NCI-H2171 (cell line): ENCODE measurements at places on chromosomes 5 and 9.

GRCh38 chr9:20243841-20244240 lies 378.5 kb downstream of the MLLT3 start:
- no peak for DNase-seq

GRCh38 chr5:142828797-142829535 lies 58.8 kb downstream of the ARHGAP26 start:
- no peak for DNase-seq

DNA sequence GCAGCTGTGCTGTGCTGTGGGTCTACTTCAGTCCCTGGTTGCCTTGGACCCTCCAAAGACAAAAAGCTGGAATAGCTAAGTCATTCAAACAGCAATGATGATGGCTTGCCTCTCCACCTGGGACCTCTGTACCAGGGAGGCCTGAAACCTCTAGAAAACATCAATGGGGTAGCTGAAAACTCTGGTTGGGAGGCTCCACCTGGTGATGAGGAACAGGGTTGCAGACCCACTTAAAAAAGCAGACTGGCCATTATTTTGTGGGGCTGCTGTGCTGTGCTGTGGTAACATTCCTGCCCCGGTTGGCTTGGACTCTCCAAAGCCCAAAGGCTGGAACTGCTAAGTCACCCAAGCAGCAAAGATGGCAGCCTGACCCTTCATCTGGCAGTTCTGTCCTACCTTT lies 839.3 kb upstream of the ARRDC3 start:
- DNase-seq: no peak

- DNase-seq: no peak
These were observed 21.0 kb upstream of the GSN start for GRCh38 chr9:121246821-121247561.

DNA sequence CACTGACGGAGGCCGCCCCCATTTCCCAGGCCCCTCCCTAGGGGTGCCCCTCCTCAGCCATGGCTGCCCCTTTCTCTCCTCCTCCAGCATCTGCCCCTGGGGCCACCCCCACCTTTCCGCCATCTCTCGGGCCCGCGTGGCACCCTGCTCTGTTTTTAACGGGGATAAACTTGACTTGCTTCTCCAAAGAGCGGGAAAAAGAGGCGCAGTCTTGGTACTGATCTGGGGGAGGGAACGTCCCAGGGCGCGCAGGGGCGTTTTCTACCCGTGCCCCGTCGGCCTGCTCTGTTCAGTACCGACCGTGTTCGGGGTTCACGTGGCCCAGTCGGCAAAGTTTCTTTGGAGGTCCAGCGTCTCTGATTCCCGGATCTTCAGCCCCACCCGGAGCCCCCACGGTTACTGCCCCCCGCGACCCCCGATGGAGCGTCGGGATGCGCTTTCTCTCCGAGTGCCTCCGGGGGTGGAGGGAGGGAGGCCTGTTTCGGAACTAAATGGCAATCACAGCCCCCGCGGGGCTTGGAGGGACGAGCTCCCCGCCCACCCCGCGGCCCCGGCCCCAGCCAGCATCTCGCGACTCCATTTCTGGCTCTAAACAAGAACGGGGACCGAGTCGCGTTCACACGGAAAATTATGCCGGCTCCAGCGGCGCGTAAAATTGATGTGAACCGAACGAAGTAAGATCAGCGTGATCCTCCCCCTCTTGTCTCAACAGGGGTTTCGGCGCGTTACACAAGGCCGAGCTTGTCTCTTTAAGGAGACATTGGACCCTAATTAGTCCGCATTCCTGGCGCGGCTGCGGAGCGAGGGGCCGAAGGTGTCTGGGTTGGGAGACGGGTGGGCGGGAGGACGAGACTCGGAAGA lies 1.1 kb upstream of the TLE4 start:
- peak; percentile 48 for DNase-seq

- DNase-seq: no peak
These were observed 34.0 kb upstream of the NCS1 start for GRCh38 chr9:130138171-130138653.

DNA sequence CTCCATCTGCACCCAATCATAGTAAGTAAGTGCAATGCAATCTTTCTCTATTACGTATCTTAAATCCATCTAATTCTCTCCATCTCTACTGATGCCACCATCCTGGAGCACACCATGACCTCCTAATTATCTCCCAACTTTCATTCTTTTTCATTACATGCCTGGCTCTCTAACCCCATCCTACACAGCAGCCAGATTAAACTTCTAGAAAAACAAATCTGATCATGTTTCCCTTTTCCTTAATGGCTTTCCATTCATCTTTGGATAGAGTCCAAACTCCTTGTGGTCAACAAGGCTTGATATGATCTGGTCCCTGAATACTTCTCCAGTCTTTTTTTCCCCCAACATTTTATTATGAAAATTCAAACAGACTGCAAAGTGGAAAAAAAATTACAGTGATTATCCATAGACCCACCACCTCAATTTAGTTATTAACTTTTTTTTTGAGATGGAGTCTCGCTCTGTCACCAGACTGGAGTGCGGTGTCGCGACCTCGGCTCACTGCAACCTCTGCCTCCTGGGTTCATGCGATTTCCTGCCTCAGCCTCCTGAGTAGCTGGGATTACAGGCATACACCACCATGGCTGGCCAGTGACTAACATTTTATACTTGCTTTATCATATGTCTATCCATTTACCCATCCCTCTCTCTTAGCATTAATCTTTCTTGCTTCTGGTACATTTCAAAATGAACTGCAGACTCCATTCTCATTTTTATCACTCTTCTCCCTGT lies 5.2 kb downstream of the PPP2R2B start:
- DNase-seq: no peak

GRCh38 chr9:38234479-38235170 lies 157.9 kb upstream of the ALDH1B1 start:
- DNase-seq: no peak

GRCh38 chr5:42634575-42634974 lies 122.0 kb upstream of the CCDC152 start:
- DNase-seq: no peak

DNA sequence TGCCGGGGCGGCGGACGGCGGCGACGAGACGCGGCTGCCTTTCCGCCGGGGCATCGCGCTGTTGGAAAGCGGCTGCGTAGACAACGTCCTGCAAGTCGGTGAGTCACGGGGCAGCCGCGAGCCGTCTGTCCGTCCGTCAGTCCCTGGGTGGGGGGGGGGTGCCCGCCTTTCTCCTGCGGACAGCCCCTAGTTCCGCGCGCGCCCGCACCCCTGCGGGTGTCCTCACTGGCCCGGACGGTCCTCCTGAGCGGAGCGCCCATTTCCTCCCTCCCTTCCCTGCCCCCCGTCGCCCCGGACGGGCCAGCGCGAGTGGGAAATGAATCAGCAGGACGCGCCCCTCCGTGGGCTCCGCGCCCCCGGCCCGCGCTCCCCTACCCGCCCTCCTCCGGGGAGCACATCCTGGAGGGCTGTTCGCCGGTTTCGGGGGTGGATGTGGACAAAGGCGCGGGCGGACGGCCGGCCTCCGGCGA lies 828 bp downstream of the ZSWIM6 start:
- no peak for DNase-seq

DNA sequence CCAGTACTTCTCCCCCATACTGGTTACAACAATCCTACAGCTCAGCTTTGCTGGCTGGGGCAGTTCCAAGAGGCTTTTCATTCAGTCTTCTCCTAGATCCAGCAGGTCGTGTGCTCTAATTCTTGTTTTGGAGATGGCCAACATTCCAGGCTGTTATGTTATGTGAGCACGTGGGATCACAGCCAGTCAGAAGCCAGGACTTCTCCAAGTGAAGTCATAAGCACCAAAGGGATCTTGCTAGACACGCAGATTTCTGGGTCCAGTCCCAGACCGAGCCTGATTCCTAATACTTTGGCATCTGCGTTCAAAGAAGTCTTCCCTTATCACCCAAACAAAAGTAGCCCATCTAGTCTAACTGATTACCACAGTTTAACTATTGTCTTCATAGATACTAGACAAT lies 1.4 kb upstream of the LARP1 start:
- no peak for DNase-seq

- DNase-seq: peak; percentile 75
These were observed 64.3 kb downstream of the GOLM1 start for GRCh38 chr9:86034863-86035734.

GRCh38 chr9:7536310-7536939 lies 263.2 kb downstream of the DMAC1 start:
- DNase-seq: no peak

- no peak for DNase-seq
These were observed 268.2 kb downstream of the HSPA4 start for GRCh38 chr5:133319905-133320520.

DNA sequence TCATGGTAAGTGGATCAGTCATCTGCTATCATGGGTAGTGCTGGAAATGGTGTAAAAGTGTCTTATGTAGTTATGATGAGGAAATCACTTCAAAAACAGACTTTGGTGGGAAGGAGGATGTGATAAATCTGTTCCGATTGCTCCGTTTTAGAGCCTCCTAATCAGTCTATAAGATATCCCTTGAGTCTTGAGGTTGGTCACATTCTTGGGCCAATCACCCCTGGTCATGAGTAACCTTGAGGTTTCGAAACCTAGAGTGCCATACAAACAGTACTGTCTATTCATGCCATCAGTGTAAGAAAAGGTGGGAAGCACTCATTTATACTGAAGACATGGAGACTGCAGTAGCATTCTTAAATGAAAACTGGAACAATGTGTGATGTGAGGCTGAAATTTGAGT lies 45.8 kb downstream of the LRRTM2 start:
- no peak for DNase-seq

- no peak for DNase-seq
These were observed 120.6 kb downstream of the MSX2 start for GRCh38 chr5:174844971-174845370.

DNA sequence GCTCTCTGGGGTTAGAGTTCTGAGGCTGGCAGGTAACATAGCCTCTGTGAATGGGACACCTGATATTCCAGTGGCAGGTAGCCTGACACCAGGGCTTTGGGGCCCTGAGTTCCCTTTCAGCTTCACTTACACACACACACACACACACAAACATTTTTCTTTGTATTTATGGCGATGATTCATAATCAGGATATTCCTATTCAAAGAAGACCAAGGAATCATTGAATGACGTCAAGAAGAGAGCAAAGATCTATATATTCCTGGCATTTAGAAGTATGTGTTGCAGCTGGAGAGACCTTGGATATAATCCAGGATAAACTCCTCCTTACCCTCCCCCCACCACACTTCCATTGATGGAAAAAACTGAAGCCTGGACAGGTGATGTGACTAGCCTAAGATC lies 7.9 kb upstream of the ENTREP1 start:
- DNase-seq: no peak

GRCh38 chr5:14980698-14981097 lies 109.1 kb upstream of the ANKH start:
- DNase-seq: no peak

DNA sequence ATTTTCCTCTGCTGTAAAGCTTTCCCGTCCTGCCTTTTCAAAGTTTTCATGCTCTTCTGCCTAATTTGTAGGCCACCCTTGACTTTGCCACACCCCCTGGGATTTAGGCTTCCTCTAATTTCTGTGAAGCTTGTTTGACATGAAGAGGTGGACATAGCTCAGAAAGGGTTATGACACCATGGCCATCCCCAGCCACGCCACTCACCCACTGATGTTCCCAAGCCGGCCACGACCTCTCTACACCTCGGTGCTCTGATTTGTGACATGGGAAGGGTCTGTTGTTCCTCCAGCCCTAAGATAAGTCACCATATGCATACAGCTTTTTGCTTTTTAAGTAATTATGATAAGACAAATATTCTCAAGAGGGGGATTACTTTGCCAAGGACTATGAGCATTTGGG lies 139.5 kb downstream of the BARX1 start:
- no peak for DNase-seq

DNA sequence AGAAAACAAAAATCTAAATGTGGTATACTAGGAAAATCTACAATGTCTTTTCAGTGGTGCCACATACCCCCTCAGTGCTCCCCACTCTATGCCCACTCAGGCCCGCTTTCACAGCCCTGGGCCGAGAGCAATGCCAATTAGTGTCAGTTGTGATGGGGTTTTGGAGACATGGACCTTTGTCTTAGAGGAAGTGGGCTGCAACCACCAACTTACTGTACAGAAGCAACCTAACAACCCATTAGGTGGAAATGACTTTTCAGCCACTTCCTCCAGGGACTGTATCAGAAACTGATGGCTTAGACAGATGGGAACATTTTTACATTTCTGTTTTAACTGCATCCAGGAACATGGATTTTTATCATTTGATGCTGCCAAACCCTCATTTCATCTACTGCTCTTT lies 268.0 kb downstream of the BNC2 start:
- no peak for DNase-seq

- no peak for DNase-seq
These were observed 53.2 kb upstream of the TMEM171 start for GRCh38 chr5:73067213-73067612.

DNA sequence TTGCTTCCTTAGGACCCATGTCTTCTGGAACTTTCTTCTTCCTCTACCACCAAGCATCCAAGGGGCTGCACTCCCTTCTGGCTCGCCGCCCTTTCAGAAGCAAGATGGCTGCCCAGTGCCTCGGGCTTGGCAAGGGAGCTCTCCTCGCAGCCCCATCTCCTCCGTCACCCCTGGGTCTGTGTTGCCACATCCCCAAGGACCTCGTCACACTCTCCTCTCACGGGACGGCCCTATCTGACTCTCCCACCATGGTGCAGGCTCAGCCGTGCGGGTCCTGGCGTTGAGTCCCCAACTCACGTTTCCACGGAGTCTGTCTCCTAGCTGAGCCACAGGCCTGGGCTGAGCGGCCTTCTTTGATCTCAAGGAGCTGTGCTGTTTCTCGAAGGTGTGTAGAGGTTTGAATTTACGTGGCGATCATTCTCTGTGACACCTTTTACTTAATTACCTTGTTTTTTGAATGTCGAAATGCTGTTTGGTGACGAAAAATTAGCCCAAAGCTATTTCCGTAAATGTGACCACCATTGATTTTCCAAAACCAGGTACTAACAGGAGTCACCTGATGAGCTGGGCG lies 15.0 kb upstream of the SCGB3A1 start:
- DNase-seq: no peak

DNA sequence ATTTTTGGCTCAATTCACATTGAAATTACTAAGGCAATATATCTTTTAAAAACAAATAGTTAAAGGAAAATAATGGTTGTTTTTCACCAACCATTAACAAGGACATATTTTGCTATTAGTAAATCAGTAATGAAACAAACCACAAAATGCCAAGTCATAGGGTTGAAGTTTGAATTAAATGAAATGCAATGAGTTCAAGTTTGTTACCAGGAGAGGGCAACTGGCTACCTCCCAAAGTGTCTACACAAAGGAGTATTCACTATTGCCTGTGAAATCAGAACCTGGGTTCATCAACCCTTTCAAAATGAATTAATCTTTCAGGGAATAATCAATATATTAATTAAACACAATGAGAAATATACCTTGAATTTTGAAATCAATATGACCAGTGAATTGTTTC lies 138.4 kb upstream of the DMRTA1 start:
- DNase-seq: no peak

DNA sequence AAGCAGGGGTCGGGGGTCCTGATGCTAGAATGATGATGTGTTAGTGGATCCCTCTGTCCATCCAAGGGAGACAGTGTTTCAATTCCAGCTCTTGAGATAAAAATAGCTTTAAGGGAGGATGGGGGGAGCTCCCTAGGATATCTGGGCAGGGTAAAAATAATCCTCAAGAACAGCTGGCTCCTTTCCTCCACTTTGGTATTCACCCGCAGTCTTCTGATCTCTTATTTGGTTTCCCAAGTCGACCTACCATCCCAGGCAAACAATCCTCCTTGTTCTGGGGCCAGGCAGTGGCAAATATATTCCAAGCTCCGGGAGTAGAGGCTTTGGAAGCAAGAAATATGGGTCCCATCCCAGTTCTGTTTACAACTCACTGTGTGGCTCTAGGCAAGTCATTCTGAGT lies 14.5 kb upstream of the COL27A1 start:
- no peak for DNase-seq
